ENCODE measurements at places on chromosomes 16 and 17. TPM values are rescaled to one million over a fixed set of nuclear protein-coding genes. Genes with fewer than 3 reads are reported as not detected.
A peak's percentile ranks its signal among the peaks of the same experiment; 100 is the strongest.

Gene SLFN14
- 0.09 TPM for total RNA-seq

DNA sequence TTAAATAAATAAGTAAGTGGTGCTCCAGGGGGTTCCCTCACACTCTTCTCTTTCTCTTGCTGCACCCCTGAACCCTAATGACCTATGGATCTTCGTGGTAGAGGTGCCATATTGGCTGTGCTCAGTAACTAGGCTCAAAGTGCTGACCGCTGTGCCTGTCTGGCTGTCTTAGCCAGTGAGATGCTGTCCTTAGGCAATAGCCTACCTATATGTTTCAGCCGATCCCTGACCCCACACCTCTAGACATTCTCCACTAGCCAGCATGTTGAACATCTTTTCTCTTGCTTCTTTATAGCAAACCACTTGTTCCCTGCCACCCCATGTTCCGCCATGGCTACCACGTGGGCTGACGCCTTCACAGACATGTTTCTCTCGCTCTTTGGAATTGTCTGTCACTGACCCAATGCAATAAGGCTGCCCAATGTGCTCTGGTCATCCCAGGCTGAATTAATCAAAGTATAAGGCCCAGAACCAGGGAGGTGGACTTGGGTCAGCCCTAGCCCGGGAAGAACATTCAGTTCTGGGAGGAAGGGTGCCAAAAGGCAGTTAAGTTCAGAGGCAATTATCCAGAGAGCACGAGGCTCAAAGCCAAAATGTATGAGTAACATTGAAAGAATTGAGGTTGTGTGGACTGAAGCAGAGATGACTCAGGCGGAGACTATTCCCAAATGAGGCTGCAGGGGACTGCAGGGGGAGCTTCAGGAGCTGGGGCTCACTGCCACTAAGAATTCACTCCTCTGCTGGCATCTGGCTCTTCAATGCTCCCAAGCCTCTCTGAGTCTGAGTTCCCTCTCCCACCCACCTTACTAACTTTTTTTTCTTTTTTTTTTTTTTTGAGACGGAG is 28.7 kb upstream of the TNRC6A start:
- peak; percentile 99 for ATAC-seq

GRCh38 chr16:67651847-67652246 is 6.9 kb downstream of the CARMIL2 start:
- no peak for ATAC-seq

DNA sequence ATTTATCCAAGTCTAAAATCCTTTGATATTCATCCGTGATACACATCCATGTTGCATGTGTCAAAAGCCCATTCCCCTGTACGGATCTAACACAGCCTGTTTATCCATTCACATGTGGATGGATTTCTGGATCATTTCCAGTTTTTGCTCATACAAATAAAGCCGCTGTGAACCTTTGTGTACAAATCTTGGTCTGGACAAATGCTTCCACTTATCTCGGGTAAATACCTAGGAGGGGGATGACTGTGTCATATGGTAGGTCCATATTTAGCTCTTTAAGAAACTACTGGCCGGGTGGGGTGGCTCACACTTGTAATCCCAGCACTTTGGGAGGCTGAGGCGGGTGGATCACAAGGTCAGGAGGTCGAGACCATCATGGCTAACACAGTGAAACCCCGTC is 6.3 kb upstream of the TBCD start:
- no peak for ATAC-seq

DNA sequence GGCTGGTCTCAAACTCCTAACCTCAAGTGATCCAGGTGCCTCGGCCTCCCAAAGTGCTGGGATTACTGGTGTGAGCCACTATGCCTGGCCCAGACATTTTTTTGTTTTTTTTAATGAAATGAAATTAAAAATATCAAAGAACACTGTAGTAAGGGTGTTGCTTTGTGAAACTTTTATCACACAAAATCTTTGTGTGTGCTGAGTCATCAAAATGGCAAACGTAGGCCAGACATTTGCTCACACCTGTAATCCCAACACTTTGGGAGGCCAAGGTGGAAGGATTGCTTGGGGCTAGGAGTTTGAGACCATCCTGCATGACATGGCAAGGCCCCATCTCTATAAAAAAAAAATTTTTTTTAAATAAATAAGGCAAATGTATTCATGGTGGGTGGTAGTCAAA is 9.7 kb downstream of the NAT9 start:
- ATAC-seq, result no peak

- no peak for ATAC-seq
Measured at GRCh38 chr17:55266051-55266957, 1.5 kb downstream of the HLF start.

DNA sequence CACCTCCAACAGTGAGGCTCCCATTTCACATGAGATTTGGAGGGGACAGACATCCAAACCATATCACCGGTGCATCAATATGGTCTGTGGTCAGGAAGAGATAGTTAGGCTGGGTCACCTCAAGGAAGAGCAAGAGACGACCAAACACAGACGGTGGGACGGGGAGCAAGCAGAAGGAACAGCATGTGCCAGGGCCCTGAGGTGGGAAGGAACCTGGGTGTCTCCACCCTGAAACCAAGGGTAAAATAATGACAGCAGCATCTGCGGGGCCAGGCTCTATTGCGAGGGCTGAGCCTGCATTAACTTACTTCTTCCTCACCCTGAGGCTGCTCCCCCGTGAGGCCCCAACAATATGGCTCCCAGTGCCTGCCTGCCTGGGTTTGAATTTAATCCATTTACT is 8.9 kb upstream of the PRSS21 start:
- ATAC-seq, result no peak

DNA sequence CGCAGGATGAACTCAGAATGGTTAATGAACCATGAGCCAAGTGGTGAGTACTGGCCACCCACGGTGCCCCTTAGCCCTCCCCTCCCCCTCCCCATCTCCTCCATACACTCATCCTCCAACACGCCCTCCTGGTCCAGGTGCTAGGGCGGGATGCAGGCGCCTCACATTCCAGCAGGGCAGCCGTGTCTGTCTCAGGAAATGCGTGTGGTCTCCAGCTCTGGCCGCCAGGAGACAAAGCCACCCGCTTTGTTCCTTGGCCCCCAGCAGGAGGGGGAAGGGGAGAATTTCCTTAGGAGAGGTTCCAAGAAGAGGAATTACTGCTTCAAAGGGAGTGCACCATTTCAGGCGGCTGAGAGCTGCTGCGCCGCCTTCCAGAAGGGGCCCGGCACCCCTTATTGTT is 29.7 kb upstream of the RMI2 start:
- ATAC-seq, result peak; percentile 10

Data from motor neuron (in vitro differentiated cells).